ENCODE measurements at places on chromosomes 4 and X.

- no peak for DNase-seq
Observed at GRCh38 chrX:19555683-19556082, 40.4 kb upstream of the MAP3K15 start.

DNA sequence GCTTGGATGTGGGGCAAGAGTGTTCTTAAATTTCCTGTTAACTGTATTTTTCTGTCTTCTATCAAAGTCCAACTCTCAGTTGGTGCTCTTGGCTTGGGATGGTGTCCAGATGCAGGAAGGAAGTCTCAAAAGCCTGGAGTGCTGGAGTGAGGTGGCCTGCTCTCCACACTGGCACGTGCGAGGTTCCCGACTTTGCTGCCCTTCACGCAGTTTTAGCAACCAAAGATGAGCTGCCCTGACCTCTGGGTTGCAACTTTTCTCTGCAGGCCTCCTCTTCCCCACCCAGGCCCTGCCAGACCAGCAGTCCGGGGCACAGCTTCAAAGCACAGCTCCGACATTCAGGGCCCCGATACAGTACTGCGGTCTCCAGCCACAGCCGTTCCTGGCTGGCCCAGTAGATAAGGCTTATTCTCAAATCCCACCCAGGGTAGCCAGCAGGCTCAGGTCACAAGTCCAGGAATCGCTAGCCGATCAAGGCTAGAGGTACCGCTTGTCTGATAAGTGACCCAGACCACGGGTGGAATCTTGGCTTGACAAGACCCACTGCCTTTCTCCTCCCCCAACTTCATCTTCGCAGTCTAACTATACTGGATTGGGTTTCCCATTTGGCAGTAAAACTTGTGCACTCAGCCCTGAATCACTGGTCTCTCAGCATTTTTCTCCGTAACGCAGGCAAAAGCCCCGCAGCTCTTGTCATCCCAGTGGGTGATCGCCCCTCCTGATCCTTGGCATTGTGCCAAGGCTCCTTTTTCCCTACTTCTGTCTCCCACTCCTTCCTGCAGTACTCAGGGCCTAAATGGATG is 21.8 kb upstream of the JADE1 start:
- no peak for DNase-seq

DNA sequence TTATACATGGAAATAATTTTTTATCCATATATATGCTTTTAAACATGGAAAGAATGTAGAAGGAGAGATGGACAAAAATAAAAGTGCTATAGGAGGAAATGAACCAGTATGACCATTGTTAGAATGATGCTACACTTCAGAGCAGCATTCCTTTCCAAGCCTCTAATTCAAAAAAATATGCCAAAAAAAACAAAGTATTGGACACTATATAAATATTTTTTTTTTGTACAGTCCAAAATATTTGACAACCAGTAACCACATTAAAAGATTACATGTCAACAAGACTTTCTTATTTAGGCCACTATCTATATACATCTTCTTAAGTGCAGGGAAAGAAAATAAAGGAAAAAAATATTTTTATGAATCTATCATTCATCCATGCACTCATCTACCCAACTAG is 198.6 kb downstream of the LRBA start:
- DNase-seq: no peak

- DNase-seq: no peak
Observed at GRCh38 chrX:47145395-47146120, 537 bp downstream of the RBM10 start.

DNA sequence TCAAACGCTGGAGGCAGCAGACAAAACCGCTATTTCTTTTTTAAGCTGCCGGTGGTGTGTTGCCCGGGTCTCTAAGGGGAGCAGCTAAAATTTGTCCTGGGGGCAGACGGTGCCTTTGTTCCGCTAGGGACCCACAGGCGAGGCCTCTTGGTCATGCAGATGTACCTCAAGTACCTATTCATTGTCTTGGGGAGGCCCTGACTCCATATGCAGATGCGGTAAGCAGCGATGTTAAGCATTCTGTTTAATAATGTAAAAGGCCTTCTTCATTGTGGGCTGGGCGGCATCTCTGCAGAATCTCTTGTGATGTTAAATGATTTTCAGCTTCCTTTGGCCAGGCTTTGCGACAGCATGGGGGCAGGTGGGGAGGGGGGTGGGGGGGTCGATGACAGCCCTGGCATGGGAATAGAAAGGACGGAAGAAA is 98.9 kb upstream of the PJA1 start:
- DNase-seq: no peak

DNA sequence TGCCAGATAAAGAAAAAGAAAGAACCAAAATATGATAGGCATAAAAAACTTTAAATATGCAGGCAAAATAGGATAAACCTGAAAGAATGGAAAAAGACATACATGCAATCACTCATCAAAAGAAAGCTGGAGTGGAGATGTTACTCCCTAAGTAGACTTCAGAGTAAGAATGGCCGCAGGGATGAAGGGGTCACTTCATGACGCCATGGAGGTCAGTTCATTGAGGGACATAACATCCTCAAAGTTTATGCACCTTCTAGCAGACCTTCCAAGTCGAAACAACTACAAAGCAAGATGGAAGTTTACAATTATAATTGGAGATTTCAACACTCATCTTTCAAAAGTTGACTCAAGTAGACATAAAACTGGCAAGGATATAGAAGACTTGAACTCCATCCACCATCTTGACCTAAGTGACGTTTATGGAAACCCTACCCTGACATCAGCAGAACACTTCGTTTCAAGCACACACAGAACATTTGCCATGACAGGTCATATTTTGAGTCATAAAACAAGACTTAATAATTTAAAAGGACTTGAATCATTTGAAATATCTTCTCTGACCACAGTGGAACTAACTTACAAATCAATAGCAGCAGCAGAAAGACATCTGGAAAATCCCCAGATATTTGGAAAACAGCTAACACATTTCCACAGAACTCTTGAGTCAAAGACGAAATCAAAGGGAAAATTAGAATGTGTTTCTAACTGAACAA is 106.0 kb upstream of the LRPAP1 start:
- DNase-seq: no peak

- no peak for DNase-seq
Observed at GRCh38 chr4:159281771-159282170, 178.9 kb downstream of the RAPGEF2 start.

DNA sequence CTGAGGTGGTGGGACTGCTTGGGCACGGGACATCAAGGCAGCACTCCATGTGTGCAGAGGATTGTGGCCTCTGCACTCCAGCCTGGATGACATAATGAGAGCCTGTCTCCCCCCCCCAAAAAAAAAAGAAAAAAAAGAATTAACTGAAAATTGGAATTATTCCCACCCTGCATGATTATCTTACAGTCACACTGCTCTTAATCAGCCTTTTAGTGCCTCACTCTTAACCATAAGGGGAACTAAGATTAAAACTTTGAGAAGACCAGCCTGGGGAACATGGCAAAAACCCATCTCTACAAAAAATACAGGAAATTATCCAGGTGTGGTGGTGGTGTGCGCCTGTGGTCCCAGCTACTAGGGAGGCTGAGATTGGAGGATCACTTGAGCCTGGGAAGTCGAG is 94.6 kb downstream of the UBE2K start:
- no peak for DNase-seq

GRCh38 chr4:102586644-102587021 is 85.5 kb downstream of the NFKB1 start:
- DNase-seq: peak; percentile 10

- no peak for DNase-seq
Observed at GRCh38 chrX:40908026-40908425, 172.7 kb upstream of the MED14 start.

DNA sequence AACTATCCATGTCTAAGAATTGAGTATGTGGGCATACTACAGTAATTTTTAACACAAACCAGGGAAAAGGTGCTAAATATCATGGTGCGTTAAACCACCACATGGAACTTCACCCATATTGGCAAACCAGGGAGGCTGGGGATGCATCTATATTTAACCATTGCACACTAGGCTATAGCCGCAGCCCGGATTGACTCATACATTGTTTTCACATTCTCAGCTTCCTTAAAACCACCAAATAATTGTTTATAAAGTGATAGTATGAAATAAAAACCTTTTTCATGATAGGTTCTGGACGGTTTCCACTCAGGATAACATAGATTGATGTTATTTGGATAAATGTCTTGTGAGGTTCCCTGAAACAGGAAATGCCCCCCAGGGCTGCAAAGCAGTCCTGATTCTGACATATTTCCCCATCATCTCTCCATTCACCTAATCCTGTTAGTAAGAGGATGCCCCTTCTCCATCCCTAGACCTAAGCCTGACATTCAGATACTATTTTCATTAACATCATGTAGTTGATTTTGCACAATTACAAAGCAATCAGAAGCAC is 7.9 kb downstream of the COL25A1 start:
- no peak for DNase-seq

DNA sequence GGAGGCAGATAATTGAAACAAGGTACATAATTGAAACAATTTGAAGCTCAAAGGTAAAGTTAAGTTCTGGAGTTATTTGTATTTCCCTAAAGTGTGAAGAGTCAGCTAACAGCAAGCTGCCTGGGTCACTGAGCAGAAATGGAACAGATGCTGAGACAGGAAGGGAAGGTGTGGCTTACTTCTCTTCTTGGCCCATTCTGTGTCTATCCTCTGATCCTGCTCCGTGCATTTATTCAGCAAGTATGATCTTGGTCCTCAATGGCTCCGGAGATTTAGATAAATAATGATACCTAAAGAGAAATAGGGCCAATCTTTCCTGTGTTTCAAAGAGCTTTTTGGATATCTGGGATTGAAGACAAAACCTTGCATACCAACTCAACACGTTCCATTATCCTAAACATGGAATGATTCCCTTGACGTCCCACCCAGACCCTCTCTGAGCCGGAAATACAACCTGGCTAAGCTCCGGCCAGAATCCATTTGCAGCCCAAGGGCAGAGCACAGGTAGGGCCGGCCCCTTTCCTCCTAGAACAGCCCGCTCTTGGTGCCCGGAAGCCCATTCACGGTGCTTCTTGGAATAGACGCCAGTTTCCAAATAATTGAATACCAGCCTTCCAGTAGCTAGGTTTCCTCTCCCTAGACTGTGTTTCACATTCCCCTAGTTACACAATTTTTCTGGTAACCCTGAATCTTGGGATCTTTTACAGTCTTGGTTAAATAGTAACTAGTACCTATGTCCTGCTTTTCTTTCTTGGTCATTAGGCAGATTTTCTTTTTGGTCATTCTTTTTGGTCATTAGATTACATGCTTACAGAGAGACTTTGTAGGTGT is 211.0 kb downstream of the NWD2 start:
- DNase-seq: no peak

- no peak for DNase-seq
Observed at GRCh38 chr4:103915224-103915869, 195.6 kb upstream of the TACR3 start.

DNA sequence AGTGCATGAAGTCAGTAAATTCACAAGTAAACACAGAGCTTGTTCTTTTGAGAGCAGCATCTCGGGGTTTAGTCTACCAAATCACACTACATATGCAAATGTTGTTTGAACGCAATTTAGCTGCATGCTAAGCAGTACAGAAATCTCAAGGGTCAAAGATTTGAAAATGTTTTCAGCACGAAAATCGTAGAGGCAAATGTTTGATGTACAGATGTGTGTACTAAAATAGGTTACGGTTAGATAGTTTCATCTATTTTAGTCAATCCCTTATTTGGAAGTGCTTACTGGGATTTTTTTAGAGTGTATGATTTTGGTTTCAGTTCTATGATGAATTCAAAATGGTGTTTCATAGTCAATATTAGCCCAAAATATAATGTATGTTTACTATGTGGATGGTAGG is 1928.2 kb upstream of the TENM3 start:
- no peak for DNase-seq

GRCh38 chr4:10639100-10639499 is 45.5 kb downstream of the CLNK start:
- no peak for DNase-seq

GRCh38 chr4:128310266-128310697 is 22.7 kb upstream of the PGRMC2 start:
- DNase-seq: no peak

- no peak for DNase-seq
Observed at GRCh38 chr4:166777760-166778159, 456.5 kb downstream of the SPOCK3 start.

- no peak for DNase-seq
Observed at GRCh38 chr4:168981460-168981859, 28.6 kb downstream of the CBR4 start.

GRCh38 chrX:10769696-10770619 is 149.6 kb upstream of the MID1 start:
- no peak for DNase-seq

DNA sequence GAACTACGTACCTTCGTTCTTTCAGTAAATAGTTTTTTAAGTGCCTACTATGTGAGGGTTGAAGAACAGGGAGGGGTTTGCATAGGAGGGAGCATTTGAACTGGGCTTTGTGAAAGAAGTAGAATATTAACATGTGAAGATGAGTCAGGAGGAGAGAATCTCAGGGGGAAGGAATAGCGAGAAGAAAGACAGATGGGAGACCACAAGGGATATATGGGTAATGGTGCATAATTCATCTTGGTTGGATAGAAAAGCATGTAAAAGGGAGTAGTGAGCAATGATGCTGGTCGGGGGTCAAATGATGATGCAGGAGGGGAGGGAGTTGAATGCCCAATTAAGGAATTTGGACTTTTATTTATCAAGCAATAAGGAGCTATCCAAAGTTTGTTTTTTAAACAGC is 52.7 kb downstream of the TMEM164 start:
- no peak for DNase-seq

DNA sequence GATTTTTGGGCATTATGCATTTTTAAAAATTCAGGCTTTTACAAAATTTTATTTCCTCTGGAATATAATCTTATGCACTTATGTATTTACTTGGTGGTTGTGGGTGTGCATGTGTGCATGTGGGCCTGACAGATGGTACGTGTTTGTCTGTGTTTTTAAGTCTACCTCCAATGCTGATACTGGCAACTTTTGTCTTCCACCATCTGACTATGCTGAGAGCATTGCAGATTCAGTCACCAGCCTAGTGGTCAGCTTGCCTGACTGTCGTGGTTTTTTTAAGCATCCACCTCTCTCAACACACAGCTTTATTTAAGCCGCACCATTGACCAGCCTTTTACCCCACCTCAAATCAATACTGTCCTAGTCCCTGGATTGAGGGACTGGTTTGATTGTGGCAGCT is 37.1 kb downstream of the FSTL5 start:
- no peak for DNase-seq

GRCh38 chrX:18441780-18442367 is 16.5 kb downstream of the CDKL5 start:
- DNase-seq: no peak

DNA sequence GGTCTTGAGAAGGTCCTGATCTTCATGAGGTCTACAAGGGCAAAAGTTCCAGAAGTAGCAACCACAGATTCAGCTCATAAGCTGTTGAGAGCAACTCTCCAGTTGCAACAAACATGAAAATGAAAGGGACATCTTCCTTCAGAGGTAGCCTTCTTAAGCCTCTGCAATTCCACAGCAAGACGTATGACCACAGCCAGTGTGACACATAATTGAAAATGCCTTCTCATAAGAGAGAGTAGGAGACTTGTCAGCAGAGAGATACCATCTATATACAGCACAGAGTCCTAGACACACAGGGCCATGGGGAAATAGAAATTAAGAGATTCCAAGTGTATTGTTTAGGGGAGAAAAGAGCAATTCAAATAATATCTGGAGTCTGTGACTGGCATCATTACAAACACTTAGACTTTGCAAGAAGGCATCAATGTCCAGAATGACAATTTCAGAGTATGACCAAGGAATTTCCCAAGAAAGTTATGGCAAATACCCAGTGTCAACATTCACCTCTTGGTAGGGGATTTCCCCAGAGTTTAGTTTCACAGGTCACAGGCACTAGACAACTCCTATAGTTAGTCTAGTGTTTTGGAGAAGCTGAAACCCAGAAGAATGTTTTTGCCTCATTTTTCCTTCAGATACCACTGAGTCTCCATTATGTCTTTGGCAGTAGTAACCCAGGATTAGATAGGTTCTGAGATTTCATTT is 340.3 kb downstream of the ZNF674 start:
- DNase-seq: no peak

Data from activated CD8-positive, alpha-beta memory T cell treated with anti-CD3 and anti-CD28 coated beads for 1 hour (primary cell).